ENCODE measurements at places on chromosomes 12 and 14.

DNA sequence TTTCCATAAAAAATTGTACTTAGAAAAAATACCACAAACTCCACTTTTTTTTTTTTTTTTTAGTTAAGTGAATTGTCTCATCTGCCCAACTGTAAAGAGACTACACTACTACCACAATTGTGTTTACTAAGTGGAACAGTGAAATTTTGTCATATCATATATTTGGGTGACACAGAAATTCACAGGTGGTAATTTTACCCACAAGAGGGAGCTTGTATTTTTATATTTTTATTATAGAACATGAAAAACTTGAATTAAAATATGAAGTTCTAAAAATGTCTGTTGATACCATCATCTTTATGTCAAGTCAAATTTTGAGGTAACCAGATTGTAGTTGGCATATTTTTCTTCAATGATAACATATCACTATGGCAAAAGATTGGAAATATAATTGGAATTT lies 329.4 kb upstream of the SOX5 start:
- DNase-seq: no peak

DNA sequence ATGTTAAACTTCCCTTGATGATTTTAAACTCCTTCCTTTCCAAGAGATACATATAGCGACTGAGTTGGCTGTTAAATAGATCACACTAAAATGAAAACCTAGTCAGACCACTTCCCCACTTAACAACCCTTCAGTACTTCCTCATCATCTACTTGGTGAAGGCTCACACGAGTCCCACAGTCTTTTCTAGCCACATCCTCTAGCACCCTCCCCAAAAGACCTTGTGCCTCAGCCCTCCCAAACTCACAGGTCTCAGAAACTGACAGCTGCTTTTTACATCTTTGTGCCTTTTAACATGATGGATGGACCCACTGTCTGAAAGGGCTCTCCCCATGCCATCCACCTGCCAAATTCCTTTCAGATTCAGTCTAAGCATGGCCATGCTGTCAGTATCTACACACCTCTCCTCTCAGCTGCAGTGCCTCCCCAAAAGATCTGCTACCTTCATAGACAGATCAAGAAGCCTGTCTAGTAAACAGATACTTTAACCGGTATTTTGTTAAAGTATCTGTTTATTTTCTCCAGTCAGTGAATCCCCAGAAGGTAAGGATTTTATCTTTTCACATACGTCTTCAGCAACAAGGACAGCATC lies 65.1 kb upstream of the GPHB5 start:
- no peak for DNase-seq

GRCh38 chr12:62737188-62737587 lies 197.8 kb downstream of the PPM1H start:
- no peak for DNase-seq

- DNase-seq: no peak
Measured at GRCh38 chr14:95119336-95119735, 38.0 kb downstream of the DICER1 start.

GRCh38 chr12:120404271-120404670 lies 33.6 kb upstream of the COX6A1 start:
- DNase-seq: no peak

- no peak for DNase-seq
Measured at GRCh38 chr12:113314121-113314529, 20.8 kb downstream of the SLC8B1 start.

GRCh38 chr12:109650808-109651207 lies 62.8 kb upstream of the FAM222A start:
- DNase-seq: no peak

GRCh38 chr14:54785136-54785777 lies 117.4 kb downstream of the GCH1 start:
- DNase-seq: no peak

DNA sequence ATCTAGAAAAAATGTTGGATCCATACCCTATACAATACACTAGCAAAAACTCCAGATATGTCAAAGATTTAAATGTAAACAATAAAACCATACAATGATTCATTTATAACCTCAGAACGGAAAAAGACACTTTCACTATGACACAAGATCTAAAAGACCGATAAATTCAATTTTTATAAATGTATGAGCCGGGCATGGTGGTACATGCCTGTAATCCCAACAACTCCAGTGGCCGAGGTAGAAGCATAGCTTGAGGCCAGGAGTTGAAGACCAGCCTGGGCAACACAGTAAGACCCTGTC lies 2.5 kb upstream of the SOS2 start:
- DNase-seq: no peak

GRCh38 chr14:87049950-87050349 lies 943.0 kb downstream of the GALC start:
- no peak for DNase-seq

GRCh38 chr12:106767206-106767605 lies 7.3 kb upstream of the RIC8B start:
- DNase-seq: no peak

DNA sequence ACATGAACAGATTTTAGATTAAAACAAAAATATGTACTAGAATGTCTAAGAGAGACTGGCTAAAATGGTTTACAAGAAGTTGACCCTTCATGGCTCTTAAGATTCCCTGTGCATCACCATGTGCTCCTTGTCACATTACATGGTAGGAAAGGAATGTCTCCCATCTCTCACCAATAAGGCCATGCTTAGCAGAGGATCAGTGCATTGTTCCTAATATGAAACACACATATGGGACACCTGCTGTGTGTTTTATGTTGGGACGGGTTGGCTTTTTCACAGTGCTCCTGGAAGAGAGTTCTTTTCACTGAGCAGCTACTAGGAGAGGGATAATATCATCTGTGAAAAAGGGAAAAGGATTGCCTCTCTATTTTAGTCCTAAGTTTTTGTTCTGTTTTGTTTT lies 9.6 kb downstream of the PFKM start:
- DNase-seq: no peak
